ENCODE measurements at places on chromosomes 5 and 9. TPM values are rescaled to one million over a fixed set of nuclear protein-coding genes. Genes with fewer than 3 reads are reported as not detected.

DNA sequence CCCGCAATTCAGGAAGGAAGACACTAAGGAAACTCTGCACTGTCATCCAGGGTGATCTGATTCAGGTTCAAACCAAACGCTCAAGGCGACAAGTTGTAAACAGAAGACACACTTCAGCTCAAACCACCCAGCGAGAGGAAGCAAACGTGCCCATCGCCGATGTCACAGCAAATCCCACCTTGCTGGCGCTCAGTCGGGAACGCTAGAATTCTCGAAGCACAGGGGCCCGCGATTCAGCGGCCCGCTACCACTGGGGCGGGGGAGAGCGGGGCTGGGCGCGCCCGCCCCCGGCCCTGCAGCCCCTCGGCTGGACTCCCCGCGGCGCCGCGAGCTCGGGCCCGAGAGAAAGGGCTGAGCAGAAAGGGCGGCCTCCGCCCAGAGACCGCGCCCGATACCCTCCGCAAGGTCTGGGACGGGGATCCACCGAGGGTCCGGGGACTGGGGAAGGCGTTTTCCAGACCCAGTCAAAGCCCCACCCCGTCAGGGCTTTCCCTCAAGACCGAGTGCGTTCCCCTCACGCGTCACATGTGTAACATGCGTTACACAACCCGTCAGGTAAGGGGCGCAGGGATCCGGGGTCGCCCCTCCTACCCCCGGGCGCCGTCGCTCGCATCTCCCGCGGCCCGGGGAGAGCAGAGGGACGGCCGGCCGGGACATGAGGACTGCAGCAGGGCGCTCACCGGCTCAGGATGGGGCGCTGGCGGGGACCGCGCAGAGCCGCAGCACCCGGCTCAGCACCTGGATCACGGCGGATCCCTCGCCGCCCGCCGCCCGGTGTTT, 469 bp downstream of the AGTPBP1 start:
- DNase-seq = peak; percentile 8

GRCh38 chr9:21110708-21111576, 30.7 kb downstream of the IFNW1 start:
- peak; percentile 82 for DNase-seq

DNA sequence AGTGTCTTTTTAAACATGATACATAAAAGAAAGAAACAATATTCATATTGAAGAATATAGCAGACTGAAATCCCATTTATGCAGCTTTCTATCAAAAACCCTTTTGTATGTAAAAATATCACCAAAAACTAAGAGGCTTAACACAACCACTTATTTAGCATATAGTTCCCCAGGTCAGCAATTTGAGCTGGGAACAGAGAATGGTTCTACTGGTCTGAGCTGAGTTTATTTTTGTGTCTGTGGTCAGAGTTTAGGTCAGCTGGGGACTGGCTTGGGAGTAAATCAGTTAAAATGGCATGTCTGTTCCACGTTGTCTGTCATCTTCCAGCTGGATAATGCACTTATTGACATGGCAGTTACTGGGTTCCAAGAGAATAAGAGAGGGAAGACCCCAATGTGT, 165.0 kb downstream of the TMEM232 start:
- DNase-seq = no peak

DNA sequence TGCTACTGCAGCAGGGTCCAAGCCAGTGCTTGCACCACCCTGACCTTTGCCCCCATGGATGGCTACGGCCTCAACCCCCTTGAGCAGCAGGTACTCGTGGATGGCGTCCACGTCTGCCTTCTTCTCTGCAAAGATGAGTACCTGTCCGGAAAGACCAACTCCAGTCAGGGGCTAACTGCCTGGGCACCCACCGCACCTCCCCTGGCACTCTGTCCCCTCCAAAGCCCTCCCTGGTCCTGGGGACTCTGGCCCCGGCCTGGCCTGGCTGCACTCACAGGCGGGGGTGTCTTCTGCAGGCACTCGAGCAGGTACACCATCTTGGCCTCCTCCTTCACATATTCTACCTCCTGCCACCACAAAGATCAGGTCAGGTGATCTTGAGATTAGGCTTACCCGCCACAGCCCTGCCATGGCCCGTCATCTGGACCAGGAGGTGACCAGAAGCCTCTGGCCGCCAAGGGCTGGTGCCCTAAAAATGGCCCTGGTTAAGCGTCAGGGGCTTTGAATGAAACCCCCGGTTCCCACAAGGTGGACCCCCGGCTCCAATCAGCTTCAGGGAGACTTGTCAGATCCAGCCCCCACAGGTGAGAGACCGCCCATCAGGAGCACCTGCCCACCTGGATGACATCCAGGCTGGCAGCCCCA, 3.2 kb upstream of the DOK3 start:
- DNase-seq = no peak

- DNase-seq = no peak
Measured at GRCh38 chr9:112218908-112219307, 43.8 kb upstream of the SUSD1 start.

DNA sequence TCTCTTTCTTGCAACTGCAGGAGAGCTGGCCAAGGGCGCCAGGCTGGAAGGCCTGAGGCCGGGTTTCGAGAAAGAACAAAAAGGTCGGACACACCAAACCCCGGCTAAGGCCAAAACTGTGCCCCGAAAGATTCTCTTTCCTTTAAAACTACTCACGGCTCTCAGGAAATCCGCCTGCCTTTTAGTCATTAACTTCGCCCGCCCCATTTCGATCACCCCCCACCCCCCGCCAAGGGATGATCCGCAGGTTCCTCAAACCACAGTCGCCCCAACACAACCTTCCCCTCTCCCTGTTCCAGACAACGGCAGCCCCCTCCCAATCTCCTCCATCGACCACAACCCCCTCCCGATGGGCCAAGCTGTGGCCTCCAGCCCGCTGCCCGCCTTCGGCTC, 536 bp downstream of the FEM1C start:
- DNase-seq = no peak

DNA sequence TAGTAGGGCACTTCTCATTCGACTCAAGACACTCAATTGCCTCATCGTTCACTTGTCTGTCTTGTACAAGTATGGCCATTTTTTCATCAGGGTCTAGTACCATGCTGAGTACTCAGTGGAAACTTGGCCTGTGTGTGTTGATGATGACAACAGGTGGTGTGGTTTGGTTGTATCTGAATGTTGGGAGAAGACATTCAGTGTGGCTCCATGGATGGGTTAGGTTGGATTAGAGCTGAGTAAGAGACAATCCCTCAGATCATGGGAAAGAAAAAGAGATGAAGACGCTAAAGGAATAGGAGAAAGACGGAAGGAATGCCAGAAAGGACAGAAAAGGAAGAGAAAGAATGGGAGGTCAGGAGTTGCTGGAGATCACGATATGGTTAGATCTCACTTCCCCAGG, 17.0 kb downstream of the PCDH1 start:
- DNase-seq = no peak

GRCh38 chr5:149424371-149425315, 45.6 kb upstream of the IL17B start:
- no peak for DNase-seq

GRCh38 chr9:109166771-109167601, at the start of gene FRRS1L:
Gene FRRS1L, minus strand, starts transcription at chr9:109167249. Its CDS starts 111 bp downstream, at chr9:109167138.
- DNase-seq = no peak

GRCh38 chr9:117407436-117408022, 7.3 kb downstream of the ASTN2 start:
- DNase-seq = no peak

GRCh38 chr5:124277767-124278545, 468.5 kb downstream of the ZNF608 start:
- no peak for DNase-seq

GRCh38 chr5:20023686-20024180, 35.7 kb upstream of the CDH18 start:
- no peak for DNase-seq

Gene NUTM2G
- polyA plus RNA-seq = not detected

Gene COL15A1
- 3.1 TPM for polyA plus RNA-seq

Gene FYB1
- not detected for polyA plus RNA-seq

Gene SLC45A2
- polyA plus RNA-seq = 0.07 TPM

Gene OTULINL
- 0.09 TPM for polyA plus RNA-seq

Gene CPLANE1
- polyA plus RNA-seq = 4.4 TPM

Gene WWC1
- polyA plus RNA-seq = 10.3 TPM

Gene KIF4B
- 0.03 TPM for polyA plus RNA-seq

Gene HAVCR1
- not detected for polyA plus RNA-seq

Gene CCIN
- 0.73 TPM for polyA plus RNA-seq

Measured in IMR-90 (cell line).